Femur (tissue), 1 donor: ENCODE measurements at places on chromosomes 13 and 19.
A peak's percentile ranks its signal among the peaks of the same experiment; 100 is the strongest.

DNA sequence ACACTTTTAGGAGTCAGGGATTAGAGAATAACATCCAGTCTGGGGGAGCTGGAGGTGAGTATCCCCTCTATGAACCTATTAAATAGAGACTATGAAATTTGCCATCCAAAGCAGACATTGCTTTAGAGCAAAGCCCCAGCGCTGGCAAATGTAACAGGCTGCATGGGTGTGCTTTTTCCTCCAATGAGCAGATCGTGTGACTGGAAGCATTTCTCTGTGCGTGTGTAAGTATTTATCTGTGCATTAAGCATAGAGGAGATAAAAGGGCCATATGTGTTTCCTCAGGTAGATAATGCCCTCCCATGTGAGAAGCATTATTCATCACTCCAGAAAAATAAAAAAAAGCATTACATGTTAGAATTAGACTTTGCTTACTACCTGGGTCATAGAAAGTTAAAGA lies 924 bp downstream of the TNFSF13B start:
- no peak for DNase-seq

DNA sequence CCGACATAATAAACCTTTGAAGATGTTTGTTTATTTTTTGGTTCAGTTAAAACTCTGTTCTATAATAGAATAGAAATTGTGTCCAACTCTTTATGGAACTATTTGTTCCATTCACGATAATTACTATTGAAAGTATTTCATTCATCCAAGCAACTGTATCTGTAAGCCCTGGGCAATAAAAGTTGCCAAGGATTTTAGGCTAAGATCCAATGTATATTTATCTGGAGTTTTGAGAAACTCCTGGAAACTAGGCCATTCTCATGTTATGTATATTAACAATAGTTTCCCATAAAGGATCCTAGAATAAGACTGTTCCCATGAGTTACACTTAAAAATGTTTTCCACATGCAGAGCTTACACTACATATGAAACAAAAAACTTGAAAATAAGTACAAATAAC lies 261.6 kb downstream of the SLITRK6 start:
- DNase-seq: no peak

DNA sequence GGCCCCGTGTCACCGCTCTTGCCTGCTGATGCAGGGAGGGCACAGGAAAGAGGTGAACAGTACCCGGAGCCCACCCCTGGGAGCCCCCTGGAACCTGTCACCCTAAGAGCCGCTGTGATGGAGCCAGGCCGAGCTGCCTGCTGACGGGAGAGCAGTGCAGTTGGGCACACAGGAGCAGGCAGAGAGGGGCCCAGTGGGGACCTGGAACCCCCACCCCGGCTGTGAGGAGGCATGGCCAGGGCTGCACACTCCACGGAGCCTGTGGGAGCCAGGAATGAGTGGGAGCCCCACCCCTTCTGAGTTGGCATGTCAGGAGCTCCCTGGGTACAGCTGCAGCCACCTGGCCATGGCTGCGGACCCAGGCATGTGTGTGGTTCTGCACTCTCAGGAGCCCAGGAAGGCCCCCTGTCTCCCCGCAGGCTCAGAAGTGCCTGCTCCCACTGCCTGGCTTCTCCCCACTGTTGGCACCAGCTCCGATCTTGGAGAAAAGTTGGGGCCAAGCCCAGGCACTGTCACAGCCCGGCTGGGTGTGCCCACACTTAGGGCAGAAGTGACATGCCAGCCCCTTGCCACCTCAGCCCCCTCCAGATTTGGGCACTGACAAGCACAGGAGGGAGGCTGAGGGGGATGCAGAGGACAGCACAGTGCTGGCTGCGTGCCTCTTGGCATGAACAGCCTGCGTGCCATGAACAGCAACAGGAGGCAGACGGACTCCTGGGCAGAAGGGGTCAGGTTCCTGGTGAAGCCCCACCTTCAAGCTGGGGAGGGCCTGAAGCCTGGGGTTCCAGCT lies 6.3 kb downstream of the CFAP97D2 start:
- DNase-seq: peak; percentile 44

GRCh38 chr19:41565379-41565720 lies 10.6 kb upstream of the CEACAM21 start:
- no peak for DNase-seq

GRCh38 chr19:18412610-18413239 lies 6.5 kb upstream of the SSBP4 start:
- no peak for DNase-seq

DNA sequence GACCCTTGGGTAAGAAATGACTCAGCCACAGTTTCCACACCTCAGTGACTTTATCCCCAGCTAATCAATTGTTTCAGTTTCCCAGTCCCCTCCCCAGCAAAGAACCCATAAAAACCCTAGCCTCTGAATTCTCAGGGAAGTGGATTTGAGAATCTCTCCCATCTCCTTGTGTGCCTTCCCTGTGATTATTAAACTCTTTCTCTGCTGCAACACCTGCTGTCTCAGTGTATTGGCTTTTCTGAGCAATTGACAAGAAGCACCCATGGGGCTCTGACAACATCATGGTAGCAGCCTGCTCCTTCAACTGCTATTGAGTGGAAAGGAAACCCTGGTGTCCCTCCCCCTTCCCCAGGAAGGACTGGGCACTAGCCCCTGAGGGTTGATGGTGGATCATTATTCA lies 73.7 kb downstream of the UQCRFS1 start:
- DNase-seq: no peak

GRCh38 chr19:35716801-35717664 lies 770 bp upstream of the KMT2B start:
- peak; percentile 91 for DNase-seq
